Right cardiac atrium (tissue), 5 donors: ENCODE measurements at places on chromosomes 5 and 9. TPM values are rescaled to one million over a fixed set of nuclear protein-coding genes. Genes with fewer than 3 reads are reported as not detected.

Gene ARHGEF39
- total RNA-seq: 0.34 TPM

GRCh38 chr5:160800375-160801275 lies 51.4 kb downstream of the ATP10B start:
- DNase-seq: no peak

DNA sequence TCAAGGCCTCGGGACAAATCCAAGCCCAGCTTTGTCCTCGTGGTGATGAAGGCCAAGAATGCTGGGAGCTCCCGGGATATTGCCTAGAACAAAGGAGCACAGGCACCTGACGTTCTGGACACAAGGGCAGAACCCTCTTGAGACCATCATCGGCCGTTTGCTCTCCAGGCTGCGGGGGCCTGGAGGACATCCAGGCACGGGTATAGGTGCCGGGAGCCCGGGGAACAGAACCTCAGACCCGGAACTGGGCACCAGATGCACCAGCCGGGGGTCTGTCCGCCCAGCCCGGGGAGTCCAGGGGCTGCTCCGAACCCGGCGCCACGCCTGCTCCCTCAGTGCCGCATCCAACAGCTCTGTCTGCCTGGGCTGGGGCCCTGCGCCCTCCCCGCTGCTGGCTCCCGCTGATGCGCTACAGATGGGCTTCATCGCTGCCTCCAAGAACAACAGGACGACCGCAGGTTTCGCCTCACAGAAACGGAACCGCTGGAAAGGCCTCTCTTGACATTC lies 88.0 kb downstream of the ADAMTS2 start:
- peak; percentile 72 for DNase-seq

Gene QSOX2
- total RNA-seq: 9.0 TPM
